Purkinje cell (primary cell): ENCODE measurements at places on chromosomes 16 and 17. TPM values are rescaled to one million over a fixed set of nuclear protein-coding genes. Genes with fewer than 3 reads are reported as not detected.

RNF157 gene
- 38.1 and 46.4 TPM in 2 replicates for polyA plus RNA-seq

CPSF4L gene
- not detected in 2 replicates for polyA plus RNA-seq

ACSM2A gene
- polyA plus RNA-seq, result not detected in 2 replicates

ANKFN1 gene
- 4.0 TPM in 1 of 2 replicates, not detected in the other for polyA plus RNA-seq

ADGRG1 gene
- 2.3 and 3.7 TPM in 2 replicates for polyA plus RNA-seq

MYH1 gene
- not detected in 2 replicates for polyA plus RNA-seq

ABCC11 gene
- 0.20 TPM in 1 of 2 replicates, not detected in the other for polyA plus RNA-seq

SETD6 gene
- polyA plus RNA-seq, result 22.3 and 28.0 TPM in 2 replicates

TSC2 gene
- polyA plus RNA-seq, result 31.7 and 32.6 TPM in 2 replicates

OR1F1 gene
- polyA plus RNA-seq, result 0.27 TPM in 1 of 2 replicates, not detected in the other

POLR3E gene
- 21.6 and 26.9 TPM in 2 replicates for polyA plus RNA-seq

MSLN gene
- not detected in 2 replicates for polyA plus RNA-seq

ALDH3A2 gene
- polyA plus RNA-seq, result 34.1 and 49.0 TPM in 2 replicates

MT3 gene
- 349 and 352 TPM in 2 replicates for polyA plus RNA-seq

KRTAP9-2 gene
- polyA plus RNA-seq, result not detected in 2 replicates

RAMP2 gene
- 0.64 TPM in 1 of 2 replicates, not detected in the other for polyA plus RNA-seq

HS3ST3A1 gene
- not detected in 2 replicates for polyA plus RNA-seq

KRTAP4-1 gene
- polyA plus RNA-seq, result not detected in 2 replicates

EIF3CL gene
- 9.7 TPM in 1 of 2 replicates, not detected in the other for polyA plus RNA-seq

AHSP gene
- polyA plus RNA-seq, result not detected in 2 replicates

PRR15L gene
- polyA plus RNA-seq, result not detected in 2 replicates

HCFC1R1 gene
- 67.2 and 82.7 TPM in 2 replicates for polyA plus RNA-seq

CTRB2 gene
- polyA plus RNA-seq, result 0.45 TPM in 1 of 2 replicates, not detected in the other

SLC13A5 gene
- 1.5 and 3.5 TPM in 2 replicates for polyA plus RNA-seq

MRC2 gene
- polyA plus RNA-seq, result 0.09 and 0.10 TPM in 2 replicates

GPR179 gene
- polyA plus RNA-seq, result not detected in 2 replicates

SRR gene
- 17.4 and 44.1 TPM in 2 replicates for polyA plus RNA-seq

PPM1E gene
- polyA plus RNA-seq, result 0.43 and 4.2 TPM in 2 replicates

IST1 gene
- 31.3 and 52.5 TPM in 2 replicates for polyA plus RNA-seq
